Thymus (tissue), 14 donors: ENCODE measurements at places on chromosomes 7 and 10. TPM values are rescaled to one million over a fixed set of nuclear protein-coding genes. Genes with fewer than 3 reads are reported as not detected.

- no peak overlapping the region for H3K4me3 ChIP-seq
- no peaks in the 10 kb centered on the region for H3K36me3 ChIP-seq
- no peak overlapping the region for H3K27ac ChIP-seq
- H3K27me3 ChIP-seq, result no peaks in the 10 kb centered on the region
Measured at GRCh38 chr10:107059068-107059804, 105.3 kb downstream of the SORCS1 start.

GRCh38 chr7:8228766-8229674 lies 32.9 kb downstream of the ICA1 start:
- no peak for DNase-seq
- no peak overlapping the region for H3K4me3 ChIP-seq
- H3K36me3 ChIP-seq, result no peaks in the 10 kb centered on the region
- no peaks in the 10 kb centered on the region for H3K27me3 ChIP-seq
- peaks cover 7% of the 10 kb centered on the region for H3K4me1 ChIP-seq

CHN2 gene
- total RNA-seq, result 5.9 TPM

KLLN gene
- total RNA-seq, result 0.90 TPM

WNT2 gene
- 0.24 TPM for total RNA-seq
